ENCODE measurements at places on chromosomes 2 and 18. TPM values are rescaled to one million over a fixed set of nuclear protein-coding genes. Genes with fewer than 3 reads are reported as not detected.

DNA sequence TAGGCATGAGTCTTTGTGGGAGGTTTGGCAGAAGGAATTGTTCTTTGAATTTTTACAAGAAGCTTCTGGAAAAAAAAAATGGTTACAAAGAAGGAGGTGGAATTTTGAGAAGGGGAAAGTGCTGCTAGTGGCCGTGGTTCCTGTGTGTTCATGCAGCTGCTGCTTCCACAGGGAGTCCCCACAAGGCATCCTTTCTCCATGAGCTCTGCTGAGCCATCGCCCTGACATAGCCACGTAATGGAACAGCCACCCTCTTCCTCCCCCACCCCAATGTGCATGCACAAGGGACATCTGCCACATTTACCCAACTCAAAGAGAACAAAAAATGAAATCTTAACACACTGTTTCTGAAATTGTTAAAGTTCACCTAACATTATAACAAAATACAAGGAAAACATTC lies 529.7 kb downstream of the SATB2 start:
- no peak for DNase-seq

DNA sequence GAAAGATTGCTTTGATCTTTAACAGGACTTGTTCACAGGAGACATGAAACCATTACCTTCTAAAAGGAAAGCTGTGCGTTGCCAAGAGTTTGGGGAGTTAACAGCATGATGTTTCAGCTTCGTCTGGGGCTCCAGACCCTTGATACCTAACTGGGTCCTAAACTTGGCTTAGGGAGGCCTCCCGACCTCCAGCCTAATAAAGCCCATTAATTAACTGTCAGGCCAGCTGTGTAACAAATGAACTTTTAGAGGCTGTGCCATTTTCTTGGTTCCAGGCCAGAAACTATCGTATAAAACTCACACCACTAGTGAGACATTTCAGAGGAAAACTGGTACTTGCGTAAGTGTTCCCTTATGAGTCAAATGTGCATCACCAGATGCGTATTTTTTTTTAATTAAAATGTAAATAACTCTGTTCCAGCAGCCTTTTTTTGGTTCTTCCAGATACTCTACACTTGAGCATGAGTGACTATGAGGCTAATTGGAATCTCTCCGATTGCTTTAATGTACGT lies 236.5 kb downstream of the BCL2 start:
- DNase-seq = no peak

Gene SERPINB13
- not detected for total RNA-seq

Gene FOXD4L1
- 0.39 TPM for total RNA-seq

DNA sequence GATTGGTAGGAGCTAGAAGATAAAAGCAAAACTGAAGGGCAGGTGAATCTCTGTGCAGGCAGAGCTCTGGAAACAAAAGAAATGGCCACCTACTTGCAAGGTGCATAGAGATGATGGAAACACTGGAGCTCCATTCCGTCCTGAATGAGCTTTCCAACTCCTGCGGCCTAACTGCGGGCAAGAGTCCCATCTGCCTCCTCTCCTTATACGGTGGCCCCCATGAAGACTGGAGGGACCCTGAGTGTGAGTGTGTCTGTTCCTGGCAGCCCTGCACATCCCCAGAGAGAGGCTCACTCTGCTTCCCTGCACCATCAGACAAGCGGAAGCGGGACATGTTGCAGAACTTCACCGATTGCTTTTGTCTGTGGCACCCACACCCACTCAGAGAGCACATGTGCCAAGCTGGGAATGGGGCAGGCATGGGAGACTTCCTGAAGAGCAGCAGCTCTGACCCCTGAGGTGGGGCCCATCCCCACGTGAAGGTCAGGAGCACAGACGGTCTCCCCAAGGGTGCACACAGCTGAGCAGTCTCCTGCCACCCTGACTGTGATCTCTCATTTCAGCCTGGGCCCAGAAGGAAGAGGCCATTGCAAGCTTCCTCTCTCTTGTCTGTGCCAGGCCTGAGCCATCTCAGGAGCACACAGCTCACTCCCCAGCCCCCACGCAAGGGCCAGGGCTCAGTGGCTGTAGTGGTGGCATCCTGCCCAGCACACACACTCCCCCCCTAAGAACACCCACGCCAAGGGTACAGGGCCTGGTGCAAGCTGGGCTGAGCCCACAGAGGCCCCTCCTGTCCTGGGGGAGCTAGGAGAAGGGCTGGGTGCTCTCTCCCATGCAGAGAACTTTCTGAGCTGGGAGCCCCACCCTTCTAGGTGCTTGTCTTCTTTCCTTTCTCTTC lies 75.3 kb downstream of the STPG4 start:
- no peak for DNase-seq

DNA sequence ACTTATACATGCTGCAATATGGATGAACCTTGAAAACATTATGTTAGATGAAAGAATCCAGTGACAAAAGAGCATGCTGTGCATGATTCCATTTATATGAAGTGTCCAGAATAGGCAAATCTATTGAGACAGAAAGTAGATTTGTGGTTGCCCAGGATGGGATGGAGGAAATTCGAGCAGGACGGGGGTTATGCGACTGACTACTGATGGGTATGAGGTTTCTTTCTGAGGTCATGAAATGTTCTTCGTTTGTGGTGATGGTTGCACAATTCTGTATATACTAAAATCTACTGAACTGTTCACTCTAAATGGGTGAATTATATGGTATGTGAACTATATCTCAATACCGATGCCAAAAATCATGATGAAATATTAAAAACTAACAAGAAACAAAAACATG lies 18.9 kb upstream of the MTERF4 start:
- DNase-seq = no peak

DNA sequence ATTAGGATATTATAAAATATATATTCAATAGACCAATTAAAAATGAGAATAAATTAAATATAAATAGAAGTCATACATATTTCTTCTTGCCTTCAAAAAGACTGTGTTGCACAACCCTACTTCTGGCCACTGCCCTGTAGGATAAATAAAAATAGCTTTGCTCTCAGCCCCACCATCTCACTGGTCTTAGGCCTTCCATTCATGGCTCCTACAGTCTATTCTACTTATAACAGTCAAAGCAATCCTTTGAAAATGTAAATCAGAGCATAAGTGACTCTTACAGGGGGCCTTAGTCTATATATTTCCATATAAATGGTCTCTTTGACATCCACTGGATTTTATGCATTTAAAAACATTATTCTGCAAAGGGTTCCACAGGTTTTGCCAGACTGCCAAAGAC lies 72.9 kb downstream of the KLF7 start:
- DNase-seq = no peak

Gene QPCT
- 23.6 TPM for total RNA-seq

DNA sequence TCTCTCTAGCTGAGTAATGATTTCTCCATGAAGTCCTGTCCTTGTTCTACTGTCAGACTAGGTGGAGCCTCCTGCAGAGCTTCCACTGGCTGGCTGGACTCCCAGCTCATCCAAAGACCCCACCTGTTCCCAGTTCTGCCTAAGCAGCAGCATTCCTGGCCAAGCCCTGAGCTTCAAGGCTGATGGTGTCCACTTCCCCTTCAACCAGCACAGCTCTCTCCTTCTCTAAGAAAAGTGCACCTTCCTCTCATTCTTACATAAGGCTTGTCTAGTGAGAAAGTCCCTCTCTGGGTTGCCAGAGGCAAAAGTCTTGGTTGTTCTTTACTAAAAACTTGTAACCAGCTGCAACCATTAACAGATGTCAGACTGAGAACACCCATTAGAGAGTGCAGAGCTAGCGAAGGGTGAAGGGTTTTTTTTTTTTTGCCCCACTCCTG lies 58.9 kb downstream of the CXCR4 start:
- no peak for DNase-seq

Gene WIPF1
- 35.7 TPM for total RNA-seq

Gene SPP2
- total RNA-seq = not detected

DNA sequence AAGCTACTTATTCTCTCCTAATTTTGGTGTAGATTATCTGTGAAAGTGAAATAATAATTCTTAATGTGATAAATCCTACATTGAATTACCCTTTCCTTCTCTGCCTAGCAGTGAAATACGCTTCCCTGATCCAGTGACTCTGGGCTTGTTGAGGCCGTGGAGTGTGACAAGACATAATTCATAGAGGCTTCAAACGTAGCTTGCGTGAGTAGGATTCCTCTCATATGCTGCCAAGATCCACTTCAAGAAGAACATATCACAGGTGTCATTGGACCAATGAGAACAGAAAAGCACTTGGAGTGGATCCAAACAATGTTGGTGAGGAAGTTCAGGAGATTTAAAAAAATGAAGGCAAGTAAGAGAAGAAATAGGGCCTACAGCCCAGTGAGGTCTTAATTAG lies 221.3 kb upstream of the TMEFF2 start:
- no peak for DNase-seq

GRCh38 chr18:26741048-26741447 lies 124.5 kb downstream of the AQP4 start:
- no peak for DNase-seq

Gene GAREM1
- total RNA-seq = 26.8 TPM

Gene TEX44
- not detected for total RNA-seq

Gene GBX2
- not detected for total RNA-seq

GRCh38 chr2:23694058-23695045 lies 232.6 kb downstream of the ATAD2B start:
- no peak for DNase-seq

- DNase-seq = no peak
Measured at GRCh38 chr2:75577280-75577679, 16.5 kb upstream of the EVA1A start.

Gene CPLX4
- not detected for total RNA-seq

DNA sequence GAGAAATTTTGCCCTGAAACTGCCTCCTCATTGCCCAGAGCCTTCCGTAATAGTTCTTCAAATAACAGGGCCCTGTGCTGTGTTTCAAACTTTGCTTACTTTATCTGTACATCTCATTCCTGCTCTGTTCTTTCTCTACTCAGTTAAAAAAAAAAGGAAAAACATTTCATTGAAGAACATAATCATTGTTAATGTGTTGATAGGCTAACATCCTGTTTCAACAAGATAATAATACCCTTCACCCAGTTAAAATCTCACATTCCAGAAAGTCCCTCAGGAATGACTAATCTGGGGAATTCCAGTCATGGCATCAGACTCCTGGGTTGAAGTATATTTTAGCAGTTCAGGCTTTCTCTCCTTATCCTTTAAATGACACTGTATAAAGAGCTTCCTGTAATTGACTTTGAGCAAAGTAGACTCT lies 45.6 kb upstream of the ITGAV start:
- DNase-seq = no peak

GRCh38 chr2:214995926-214996670 lies 142.3 kb downstream of the ABCA12 start:
- no peak for DNase-seq

Gene SLC38A11
- 2.4 TPM for total RNA-seq

GRCh38 chr18:49846718-49847470 lies 33.6 kb upstream of the ACAA2 start:
- peak; percentile 30 for DNase-seq

Gene CHRNG
- not detected for total RNA-seq

Gene MROH2A
- total RNA-seq = 9.3 TPM

DNA sequence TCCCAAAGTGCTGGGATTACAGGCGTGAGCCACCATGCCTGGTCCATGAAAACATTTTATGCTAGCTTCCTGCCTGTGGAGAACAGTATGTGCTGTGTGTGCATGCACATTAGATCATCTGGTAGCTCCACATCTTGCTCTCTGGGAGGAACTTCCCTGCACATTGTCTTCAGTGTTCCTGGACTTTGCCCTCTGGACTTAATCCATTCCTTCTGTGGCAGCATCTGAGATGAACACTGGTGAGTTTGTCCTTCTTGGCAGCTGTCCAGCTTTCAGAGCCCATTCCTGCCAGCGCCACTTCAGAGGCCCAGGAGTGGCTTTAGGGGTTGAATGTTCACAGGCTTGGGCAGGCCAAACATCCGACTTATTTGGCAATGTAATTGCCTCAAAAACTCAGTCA lies 65.2 kb downstream of the POU3F3 start:
- no peak for DNase-seq

DNA sequence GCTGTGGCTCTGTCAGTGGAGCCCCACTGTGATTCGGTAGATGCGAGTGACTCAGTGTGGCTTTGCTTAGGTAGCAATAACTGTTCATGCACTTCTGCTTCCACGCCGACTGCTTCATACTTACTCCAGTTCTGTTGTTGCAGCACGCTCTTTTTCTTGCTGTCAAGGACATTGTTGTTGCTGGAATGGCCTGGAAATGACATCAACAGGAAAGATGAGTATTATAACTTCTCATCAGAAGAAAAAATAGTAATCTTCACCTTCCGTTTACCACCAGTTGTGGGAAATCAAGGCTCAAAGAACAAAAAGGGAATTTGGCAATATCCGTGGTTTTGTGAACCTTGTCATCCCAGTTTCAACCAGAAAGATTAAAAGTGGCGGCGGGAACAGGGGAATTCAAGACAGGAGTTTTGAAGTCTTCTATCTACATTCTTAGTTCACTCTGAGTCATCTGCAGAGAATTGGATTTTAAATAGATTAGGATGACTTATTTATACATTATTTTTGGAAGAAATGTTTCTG lies 8.3 kb downstream of the TM4SF20 start:
- no peak for DNase-seq

Gene GALR1
- total RNA-seq = not detected

DNA sequence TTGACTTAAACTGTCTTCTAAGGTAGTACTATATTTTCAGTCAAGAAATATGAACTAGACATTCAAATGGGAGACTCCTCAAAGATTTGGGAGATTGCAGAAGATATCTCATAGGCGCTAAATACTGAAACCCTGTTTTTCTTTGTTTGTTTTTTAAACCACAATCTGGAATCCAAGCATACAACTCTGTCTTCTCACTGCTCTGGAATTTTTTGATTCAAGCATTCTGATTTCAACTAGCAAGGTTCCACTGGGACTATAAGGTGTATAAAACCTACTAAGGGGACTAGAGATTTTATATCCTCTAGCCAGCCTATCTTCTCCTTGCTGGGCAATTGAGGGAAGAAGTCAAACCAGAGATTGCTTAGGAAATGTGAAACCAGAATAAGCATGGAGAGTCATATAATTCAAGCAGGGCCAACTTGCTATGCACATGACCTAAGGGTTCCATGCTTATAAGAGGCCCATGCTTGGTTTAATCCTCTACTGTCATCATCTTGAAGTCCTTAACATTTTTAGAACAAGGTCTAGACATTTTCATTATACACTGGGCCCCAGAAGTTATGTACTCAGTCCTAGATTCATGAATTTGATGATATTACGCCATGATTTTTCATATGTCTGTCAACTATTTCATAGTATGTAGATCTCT lies 405.5 kb downstream of the PARD3B start:
- no peak for DNase-seq

Gene RNF149
- 97.3 TPM for total RNA-seq

GRCh38 chr2:191386938-191387536 lies 141.8 kb downstream of the MYO1B start:
- no peak for DNase-seq

DNA sequence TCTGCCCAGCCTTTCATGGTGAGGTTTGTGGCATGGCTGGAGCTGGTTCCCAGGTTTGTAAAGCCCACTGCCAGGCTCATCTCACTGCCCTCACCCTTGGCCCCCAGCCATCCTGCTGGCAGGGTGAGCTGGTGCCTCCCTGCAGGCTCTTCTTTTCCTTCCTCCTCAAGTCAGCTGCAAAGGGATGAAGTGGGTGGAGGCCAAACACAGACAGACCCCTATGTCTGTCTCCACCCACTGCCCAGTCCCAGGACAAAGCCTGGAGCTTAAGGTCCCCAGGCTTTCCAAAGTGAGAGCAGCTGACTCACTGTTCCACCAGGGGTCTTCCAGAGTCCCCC lies 92.0 kb downstream of the TNS1 start:
- no peak for DNase-seq
